Endothelial cell (in vitro differentiated cells): ENCODE measurements at places on chromosomes 7 and 10. TPM values are rescaled to one million over a fixed set of nuclear protein-coding genes. Genes with fewer than 3 reads are reported as not detected.

The PTPRZ1 gene
- total RNA-seq: 2.5 TPM

The UNCX gene
- total RNA-seq: not detected

DNA sequence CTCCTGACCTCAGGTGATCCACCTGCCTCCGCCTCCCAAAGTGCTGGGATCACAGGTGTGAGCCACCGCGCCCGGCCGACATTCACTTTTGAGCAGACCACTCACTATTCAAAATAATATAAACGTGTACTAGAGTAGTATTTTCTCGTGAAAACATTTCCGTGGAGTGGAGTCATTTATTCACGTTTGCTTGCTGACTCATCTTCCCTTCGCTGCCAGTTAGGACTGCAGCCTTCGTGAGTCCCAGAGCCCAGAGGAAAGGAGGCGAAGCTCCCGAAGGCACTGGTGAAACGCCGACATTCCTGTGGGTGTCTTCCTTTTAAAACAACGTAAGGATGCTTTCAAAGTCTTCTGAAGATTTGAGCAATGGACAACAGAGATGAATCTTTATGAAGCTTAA is 10.9 kb upstream of the INPP5A start:
- H3K4me1 ChIP-seq: peaks cover 2% of the 10 kb centered on the region
- H3K27ac ChIP-seq: no peak overlapping the region
- H3K36me3 ChIP-seq: no peaks in the 10 kb centered on the region
- DNase-seq: no peak
- peaks cover 6% of the 10 kb centered on the region for H3K27me3 ChIP-seq

- peak overlapping the region; percentile 42 for H3K4me3 ChIP-seq
- no peak for DNase-seq
- peaks cover 18% of the 10 kb centered on the region for H3K4me1 ChIP-seq
- H3K27ac ChIP-seq: no peak overlapping the region
Measured at GRCh38 chr10:1525354-1526162, 211.8 kb downstream of the ADARB2 start.

DNA sequence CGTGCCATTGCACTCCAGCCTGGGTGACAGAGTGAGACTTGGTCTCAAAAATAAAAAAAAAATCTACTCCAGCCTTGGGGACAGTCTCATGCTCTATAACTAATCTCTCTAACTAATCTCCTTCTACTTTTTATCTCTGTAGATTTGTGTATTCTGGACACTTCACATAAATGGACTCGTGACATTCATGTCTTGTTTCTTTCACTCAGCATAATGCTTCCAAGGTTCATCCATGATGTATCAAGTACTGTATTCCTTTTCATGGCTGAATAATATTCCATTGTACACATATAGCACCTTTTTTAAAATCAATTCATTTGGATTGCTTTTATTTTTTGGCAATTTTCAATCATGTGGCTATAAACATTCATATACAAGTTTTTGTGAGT is 9.8 kb upstream of the COL26A1 start:
- no peak overlapping the region for H3K27ac ChIP-seq
- H3K36me3 ChIP-seq: no peaks in the 10 kb centered on the region
- no peaks in the 10 kb centered on the region for H3K4me1 ChIP-seq
- no peak overlapping the region for H3K4me3 ChIP-seq
- H3K27me3 ChIP-seq: peaks cover 3% of the 10 kb centered on the region
- DNase-seq: no peak

DNA sequence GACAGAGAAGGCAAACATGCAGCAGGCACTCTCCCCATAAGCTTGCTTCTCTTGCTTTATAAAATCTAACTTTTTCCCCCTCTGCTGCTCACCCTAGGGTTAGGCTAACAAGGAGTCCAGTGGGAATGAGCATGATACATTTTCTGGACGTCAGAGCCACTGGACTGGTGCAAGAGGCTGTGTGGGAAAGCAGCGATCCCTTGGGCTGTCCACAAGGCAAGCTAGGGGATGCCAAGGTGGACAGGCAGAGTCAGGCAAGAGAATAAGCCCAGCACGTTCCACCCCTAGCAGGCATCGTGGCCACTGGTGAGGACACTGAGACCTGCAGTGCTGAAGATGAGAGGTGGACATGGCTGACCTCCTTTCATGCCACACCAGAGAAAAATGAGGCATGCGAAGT is 290.9 kb upstream of the ZMIZ1 start:
- H3K27ac ChIP-seq: no peak overlapping the region
- DNase-seq: no peak
- H3K27me3 ChIP-seq: peaks cover 3% of the 10 kb centered on the region
- H3K36me3 ChIP-seq: no peaks in the 10 kb centered on the region

GRCh38 chr10:70911386-70911785 is 23.0 kb upstream of the PCBD1 start:
- no peak overlapping the region for H3K4me3 ChIP-seq
- H3K27me3 ChIP-seq: peaks cover 8% of the 10 kb centered on the region
- peaks cover 5% of the 10 kb centered on the region for H3K36me3 ChIP-seq

DNA sequence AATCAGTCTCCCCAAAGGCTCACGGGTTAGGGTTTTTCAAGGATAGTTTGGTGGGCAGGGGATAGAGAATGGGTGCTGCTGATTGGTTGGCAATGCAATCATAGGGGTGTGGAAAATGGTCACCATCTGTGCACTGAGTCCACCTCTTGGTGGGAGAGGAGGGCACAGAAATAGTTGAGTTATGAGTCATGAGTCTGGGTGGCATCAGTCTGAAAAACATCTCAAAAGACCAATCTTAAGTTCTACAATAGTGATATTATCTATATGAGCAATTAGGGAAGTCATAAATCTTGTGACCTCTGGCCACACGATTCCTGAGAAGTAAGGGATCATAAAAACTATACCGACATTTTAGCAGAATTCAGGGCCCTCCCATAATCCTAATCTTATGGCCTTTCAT is 62.7 kb downstream of the LGI1 start:
- no peak for DNase-seq
- H3K36me3 ChIP-seq: no peaks in the 10 kb centered on the region
- no peak overlapping the region for H3K4me3 ChIP-seq
- no peaks in the 10 kb centered on the region for H3K27me3 ChIP-seq
- peaks cover 8% of the 10 kb centered on the region for H3K4me1 ChIP-seq
